ENCODE measurements at places on chromosomes 5 and 9.

GRCh38 chr9:69249337-69249736 is 75.3 kb downstream of the TJP2 start:
- DNase-seq, result no peak

- no peak for DNase-seq
Measured at GRCh38 chr5:18113721-18114120, 479.5 kb downstream of the TAF11L14 start.

DNA sequence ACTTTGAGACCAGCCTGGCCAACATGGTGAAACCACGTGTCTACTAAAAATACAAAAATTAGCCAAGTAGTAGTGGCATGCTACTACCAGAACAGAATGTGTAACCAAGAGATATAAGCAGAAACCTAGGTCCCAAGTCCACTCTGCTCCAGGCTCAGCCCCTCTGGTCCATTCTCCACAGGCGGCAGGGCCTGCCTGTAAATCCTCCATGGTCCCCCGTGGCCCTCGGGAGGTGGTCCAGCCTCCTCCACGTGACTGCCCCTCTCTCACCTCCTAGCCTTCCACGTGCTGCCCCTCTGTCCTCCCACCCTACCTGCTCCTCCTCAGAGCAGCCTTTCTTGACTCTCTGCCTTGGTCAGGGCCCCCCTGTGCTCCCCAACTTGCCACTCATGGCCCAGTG is 127.4 kb downstream of the GAPVD1 start:
- DNase-seq, result no peak

- DNase-seq, result peak; percentile 29
Measured at GRCh38 chr9:134778841-134779411, 101.7 kb upstream of the FCN2 start.

GRCh38 chr5:150092159-150092787 is 5.9 kb upstream of the CSF1R start:
- no peak for DNase-seq

DNA sequence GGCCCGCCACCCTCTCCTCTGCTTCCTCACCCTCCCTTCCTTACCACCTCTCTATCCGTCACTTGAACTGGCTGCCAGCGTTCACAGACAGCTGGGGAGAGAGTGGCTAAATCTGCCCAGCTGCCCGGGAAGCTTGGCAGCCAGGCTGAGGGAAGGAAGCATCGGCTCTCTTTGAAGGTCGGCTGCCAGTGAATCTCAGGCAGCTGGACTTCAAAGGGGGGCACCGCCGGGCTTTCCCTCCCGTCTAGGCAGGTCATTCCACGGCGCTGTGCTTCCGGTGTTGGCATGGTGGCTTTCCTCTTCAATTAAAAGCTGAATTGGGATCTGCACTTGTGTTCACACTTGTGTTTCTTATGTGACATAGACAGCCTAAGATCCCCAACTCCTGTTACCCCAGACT is 174.0 kb downstream of the GDNF start:
- no peak for DNase-seq

DNA sequence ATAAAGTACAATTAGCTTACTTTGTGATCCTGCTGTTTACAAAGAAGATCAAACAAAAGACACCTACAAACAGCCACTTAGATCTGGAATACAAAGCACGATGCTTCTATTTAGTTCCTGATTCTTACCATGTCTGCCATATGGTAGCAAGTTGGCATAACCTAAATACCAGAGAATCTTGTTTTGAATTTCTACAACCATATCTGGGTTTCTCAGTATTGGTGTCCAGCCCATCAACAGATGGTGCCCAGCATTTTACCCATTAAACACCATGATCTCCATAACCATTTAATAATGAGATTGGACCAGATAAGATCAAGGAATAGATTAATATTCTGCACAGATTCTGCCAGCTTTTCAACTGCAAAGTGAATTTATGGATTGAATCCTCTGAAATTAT is 29.8 kb downstream of the SLC24A2 start:
- DNase-seq, result peak; percentile 20

DNA sequence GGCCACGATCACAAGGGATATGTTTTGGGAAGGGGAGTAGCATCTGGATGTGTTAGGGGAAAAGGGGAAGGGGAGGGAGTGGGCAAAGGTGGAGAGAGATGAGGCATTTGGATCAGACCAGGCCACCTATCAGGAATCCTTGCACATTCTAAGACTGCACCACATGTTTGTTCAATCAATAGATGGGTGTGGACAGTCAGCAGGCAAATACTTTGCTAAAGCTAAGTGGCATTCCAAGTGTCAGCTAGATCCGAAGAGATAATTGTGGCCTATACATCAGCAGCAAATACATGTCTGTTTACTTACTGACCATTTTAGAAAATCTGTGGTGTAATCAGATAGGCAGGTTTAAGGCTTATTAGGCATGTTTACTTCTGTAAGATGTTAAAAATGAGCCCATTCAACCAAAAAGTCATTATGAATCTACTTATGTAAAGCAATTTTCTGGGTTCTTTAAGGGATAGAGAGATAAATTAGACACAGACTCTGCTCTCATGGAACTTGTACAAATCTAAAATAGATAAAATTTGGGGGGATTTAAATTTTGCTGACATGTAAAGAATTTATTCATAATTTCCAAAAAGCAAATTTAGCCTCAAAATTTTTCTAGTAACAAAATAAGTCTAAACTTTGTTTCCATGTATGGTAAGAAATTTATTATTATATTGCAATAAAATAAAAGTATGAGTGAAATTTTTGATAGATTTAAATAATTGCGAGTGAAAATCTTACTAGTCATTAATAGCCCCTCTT is 107.3 kb downstream of the SNCAIP start:
- DNase-seq, result no peak

GRCh38 chr9:126435105-126435504 is 108.5 kb downstream of the MVB12B start:
- no peak for DNase-seq

DNA sequence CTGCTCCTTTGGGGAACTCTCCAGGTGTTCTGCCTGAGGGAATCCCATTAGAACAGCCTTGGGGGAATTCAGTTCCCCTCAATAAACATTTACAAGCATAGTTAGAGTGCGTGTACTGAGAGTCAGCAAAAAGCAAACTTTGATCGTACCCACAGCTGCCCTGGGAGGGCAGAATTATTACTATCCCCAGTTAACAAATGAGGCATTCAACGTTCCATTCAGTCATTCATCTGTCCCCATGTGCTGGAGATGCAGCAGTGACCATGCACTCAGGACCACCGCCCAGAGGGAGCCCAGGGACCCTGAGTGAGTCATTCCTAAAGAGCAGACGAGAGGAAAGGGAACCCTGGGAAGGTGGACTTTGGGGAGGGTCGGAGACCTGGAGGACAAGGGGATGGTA is 19.1 kb upstream of the TTLL11 start:
- no peak for DNase-seq

DNA sequence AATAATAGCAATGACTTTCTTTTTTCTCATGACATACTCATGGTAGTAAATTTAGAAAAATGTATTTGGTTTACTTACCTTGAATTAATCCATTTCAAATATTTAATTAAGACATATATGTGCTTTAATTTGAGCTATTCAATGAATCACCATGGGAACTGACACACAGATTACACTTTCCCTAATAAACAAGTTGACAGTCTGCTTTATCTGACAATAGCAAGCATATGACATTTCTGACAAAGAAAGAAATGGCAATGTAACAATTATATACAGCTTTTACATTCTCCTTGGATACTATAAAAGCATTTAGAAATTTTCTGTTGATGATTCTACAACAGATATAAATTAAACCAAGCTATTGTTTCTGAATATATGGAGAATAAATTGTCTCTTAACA is 382.5 kb downstream of the CYLC2 start:
- no peak for DNase-seq

- DNase-seq, result no peak
Measured at GRCh38 chr5:55604611-55605067, 69.9 kb upstream of the PLPP1 start.

DNA sequence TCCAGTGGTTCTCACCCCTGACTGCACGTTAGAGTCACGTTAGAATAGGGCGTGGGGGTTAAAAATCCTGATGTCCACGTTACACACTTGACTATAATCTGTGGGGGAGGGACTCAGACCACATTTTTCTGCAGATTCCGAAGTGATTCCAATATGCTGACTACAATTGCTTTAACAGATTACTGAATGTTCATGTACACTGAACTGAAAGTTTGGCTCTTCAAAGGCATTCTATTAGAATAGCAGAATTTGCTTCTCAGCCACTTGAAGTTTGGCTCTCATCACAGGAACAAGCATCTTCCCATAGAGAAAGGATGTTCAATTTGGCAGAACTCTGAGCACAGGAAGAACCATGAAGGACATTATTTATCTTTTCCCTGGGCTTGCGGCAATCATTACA is 84.5 kb downstream of the HAPLN1 start:
- DNase-seq, result no peak

GRCh38 chr5:141969783-141970771 is 1.2 kb downstream of the RNF14 start:
- no peak for DNase-seq

DNA sequence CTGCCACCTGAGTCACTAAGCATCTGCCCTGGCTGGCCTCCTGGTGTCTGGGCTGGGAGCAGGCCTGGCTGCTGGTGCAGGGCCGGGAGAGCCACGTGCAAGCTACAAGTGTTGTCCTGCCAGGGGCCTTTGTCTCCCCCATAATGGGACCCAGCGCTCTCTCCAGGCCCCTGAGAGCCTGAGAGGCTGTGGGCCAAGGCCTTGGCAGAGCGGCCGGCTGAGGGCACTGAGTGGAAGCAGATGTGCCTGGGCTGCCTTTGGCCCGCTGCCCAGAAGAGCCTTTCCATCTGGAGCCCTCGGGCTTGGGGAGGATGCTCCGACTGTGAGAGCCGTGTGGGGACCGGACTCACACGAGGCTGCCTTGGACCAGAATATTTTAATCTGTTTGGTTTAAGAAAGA is 185.5 kb downstream of the RGS3 start:
- peak; percentile 75 for DNase-seq

- DNase-seq, result no peak
Measured at GRCh38 chr5:1823381-1824034, 22.3 kb downstream of the NDUFS6 start.

- no peak for DNase-seq
Measured at GRCh38 chr5:81665795-81666194, 85.1 kb downstream of the SSBP2 start.

- no peak for DNase-seq
Measured at GRCh38 chr9:136093995-136094881, 851 bp downstream of the NACC2 start.

- DNase-seq, result peak; percentile 1
Measured at GRCh38 chr5:141618030-141618803, 583 bp downstream of the DIAPH1 start.

GRCh38 chr9:129160712-129161533 is 17.1 kb downstream of the IER5L start:
- no peak for DNase-seq

DNA sequence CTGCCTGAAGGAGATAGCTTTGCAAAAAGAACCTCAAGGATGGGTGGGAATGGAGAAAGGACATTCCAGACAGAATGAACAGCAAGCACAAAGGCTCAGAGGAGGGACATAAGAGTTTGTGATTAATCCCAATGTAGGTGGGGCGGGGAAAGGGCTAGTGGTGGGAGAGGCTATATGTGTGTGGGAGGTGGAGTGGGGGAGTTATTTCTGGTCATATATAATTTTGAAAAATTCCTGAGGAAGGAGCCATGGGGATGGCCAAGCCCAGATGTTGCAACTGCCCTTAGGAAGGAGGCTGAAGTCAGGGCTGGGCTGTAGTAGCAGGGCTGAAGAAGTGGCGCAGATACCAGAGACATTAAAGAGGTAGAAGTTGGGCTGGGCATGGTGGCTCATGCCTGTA is 13.4 kb upstream of the CCL27 start:
- no peak for DNase-seq

DNA sequence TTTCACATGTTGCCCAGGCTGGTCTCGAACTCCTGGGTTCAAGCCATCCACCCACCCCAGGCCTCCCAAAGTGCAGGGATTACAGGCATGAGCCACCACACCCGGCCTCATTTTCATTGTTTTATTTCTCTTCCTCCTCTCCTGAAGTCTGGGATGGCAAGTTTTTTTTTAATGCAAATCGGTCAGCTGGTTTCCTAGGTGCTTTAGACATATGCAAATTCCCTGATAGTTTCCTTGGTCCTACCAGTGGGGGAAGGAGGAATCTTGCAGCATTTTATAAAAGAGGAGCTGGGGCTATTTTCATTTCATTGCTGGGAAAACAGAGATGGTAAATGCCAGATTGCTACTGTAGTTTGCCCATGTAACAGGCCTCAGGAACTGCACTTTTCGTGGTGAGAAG is 179.4 kb downstream of the ACTL7B start:
- no peak for DNase-seq

GRCh38 chr9:79551586-79551985 is 20.2 kb upstream of the TLE4 start:
- no peak for DNase-seq

DNA sequence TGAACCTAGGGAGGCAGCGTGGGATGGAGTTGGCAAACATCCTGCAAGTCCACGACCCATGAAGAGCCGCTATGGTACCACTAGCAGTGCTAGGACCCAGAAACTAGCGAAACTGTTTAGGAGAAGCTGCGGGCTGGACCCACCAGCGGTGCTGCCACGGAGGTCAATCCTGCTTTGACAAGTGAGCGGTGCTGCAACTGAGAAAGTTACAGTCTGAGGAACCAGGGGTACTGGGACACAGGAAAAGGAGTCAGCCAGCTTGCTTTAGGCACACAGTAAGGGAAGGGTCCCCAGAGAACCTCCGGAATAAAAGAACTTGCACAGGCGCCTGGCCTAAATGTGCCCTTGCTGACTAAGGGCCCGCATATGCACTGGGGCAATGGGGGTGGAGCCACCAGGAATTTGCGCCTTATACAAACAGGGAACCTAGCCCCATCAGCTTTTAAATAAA is 23.6 kb upstream of the ANXA2R start:
- DNase-seq, result no peak

DNA sequence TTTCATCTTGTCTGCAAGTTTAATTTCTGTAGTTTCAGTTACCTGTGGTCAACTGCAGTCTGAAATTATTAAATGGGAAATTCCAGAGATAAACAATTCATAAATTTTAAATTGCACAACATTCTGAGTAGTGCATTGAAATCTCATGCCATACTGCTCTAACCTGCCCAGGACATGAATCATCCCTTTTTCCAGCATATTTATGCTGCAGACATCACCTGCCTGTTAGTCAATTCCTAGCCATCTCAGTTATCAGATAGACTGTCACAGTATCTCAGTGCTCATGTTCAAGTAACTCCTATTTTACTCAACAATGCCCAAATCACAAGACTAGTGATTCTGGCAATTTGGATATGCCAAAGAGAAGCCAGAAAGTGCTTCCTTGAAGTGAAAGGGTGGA is 223.0 kb upstream of the GRIA1 start:
- DNase-seq, result no peak

GRCh38 chr9:87520172-87520683 is 22.6 kb downstream of the DAPK1 start:
- DNase-seq, result no peak
